ENCODE measurements at places on chromosomes 3 and 15.

GRCh38 chr3:87001473-87002098 is 10.6 kb upstream of the VGLL3 start:
- no peak for DNase-seq

DNA sequence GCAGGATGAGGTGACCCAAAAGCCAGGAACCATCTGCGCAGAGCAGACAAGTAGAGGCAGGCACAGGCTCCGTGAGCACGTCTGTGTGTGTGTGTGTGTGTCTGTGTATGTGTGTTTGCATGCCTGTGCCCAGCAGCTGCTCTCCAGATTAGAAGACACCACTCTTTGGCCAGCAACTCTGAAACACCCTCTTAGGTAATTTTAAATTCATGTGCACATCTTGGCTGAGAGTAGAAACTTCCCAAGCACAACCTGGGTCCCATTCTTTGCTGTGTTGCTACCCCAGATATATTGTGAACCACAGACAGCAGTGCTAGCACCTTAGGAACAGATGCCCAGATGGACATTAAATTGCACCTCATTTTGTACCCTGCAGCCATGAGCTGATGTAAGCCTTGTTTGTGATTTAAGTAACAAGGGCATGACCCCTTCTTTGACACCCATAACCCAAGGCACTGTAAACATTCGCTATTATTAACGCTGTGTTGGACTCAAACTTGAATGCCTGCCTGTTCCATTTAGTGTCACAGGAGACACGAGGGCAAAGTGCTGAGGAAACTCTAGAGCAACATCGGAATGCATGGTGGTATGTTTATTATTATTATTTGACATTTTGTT is at the start of gene FILIP1L:
Gene FILIP1L, minus strand, starts transcription at position 89 of the 618 bp plus-strand sequence.
- no peak for DNase-seq

- DNase-seq, result no peak
Observed at GRCh38 chr15:88882785-88883184, 12.6 kb downstream of the HAPLN3 start.

GRCh38 chr3:174318181-174318580 is 541.0 kb upstream of the NAALADL2 start:
- DNase-seq, result no peak

GRCh38 chr3:46889381-46890110 is 12.0 kb downstream of the PTH1R start:
- no peak for DNase-seq

GRCh38 chr15:63752075-63752684 is 81.6 kb downstream of the HERC1 start:
- peak; percentile 16 for DNase-seq

DNA sequence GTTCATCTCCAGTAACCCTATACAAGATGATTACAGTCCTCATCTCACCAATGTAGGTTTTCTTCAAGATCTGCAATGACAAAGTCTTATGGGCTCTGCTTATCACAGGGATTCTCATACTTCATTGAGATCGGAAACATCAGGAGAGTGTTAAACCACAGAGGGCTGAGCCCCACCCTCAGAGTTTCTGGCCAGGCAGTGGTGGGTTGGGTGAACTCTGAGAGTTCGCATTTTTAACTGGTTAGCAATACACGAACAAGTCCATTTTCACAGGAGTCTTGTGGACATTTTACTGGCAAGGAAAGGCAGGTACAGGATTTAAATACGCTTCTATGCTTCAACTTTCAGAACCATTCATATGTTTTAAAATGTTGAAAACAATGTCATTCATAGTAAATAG is 366.7 kb upstream of the ROBO2 start:
- DNase-seq, result no peak

- DNase-seq, result peak; percentile 14
Observed at GRCh38 chr3:51099794-51100535, 285.1 kb upstream of the MANF start.

DNA sequence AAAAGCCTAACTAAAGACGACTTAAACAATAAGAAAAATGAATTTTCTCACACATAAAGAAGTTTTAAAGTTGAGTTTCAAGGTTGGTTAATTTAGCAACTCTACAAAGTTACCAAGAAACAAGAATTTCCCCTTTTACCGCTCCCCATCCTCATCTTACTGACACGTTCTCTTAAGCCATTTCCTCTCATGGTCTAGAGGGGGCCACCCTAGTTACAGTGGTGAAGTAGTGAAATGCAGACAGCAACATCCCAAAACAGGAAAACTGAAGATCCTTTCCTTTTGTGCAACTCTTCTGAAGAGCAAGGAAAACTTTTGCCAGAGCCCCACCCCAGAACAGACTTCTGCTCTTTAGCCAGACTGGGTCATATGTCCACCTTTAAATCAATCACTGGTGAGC is 17.3 kb upstream of the SOX14 start:
- DNase-seq, result no peak

GRCh38 chr3:84836961-84837360 is 121.8 kb upstream of the CADM2 start:
- DNase-seq, result no peak

DNA sequence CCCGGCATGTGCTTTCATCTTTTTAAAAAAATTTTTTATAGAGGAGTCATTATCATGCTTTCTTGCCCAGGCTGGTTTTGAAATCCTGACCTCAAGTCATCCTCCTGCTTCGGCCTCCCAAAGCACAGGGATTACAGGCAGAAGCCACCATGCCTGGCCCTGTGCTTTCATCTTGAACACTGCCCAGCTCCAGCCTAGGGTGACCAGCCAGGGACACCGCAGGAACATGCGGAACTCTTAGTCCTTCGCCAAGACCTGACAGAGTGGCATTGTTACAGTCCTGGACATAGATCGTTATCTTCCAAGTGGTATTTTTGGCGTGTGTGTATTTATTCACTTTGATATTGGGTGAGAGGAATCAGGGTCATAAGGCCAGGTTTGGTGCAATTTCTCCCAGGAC is 7.9 kb upstream of the FURIN start:
- DNase-seq, result no peak

- DNase-seq, result no peak
Observed at GRCh38 chr15:33330931-33331330, 20.2 kb downstream of the RYR3 start.

- no peak for DNase-seq
Observed at GRCh38 chr15:85725019-85725418, 69.7 kb downstream of the KLHL25 start.

DNA sequence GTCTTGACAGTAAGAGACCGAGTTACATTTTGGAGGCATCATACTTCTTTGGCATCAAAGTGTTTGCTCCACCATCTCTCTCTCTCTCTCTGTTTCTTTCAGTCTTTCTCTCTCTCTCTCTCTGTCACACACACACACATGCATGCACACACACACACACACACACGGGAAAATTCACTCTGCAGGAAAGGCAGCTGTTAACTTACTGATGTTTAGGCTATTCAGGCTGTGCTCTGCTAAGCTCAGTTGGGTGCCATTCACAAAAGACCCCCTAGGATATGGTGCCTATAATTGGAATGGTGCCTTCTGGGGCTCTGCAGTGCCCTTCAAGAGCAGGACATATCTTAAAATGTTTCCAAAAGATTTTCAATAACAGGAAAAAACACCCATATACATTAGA is 78.2 kb downstream of the KCNH8 start:
- no peak for DNase-seq

DNA sequence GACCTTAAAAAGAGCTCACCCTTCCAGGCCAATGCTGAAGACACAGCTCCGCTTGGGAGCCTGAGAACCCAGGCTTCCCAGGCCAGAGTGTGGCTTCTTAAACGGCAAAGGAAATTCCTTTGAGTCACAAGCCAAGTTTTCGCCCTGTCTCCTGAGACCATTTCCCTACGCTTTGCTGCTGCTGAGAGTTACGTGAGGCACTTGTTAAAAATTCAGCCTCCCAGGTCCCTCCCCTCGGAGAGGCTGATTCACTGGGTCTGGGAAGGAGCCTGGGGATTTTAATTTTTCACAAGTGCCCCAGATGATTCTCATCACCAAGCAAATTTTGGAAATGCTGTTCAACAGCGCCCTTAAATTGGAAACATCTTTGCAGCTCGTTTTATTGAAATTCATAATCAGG is 25.5 kb downstream of the RLBP1 start:
- no peak for DNase-seq

- DNase-seq, result no peak
Observed at GRCh38 chr3:69568458-69568857, 170.8 kb upstream of the MITF start.

GRCh38 chr3:142588703-142589102 is 7.5 kb upstream of the PLS1 start:
- DNase-seq, result no peak

GRCh38 chr3:15638891-15639262 is 37.3 kb downstream of the BTD start:
- no peak for DNase-seq

- DNase-seq, result no peak
Observed at GRCh38 chr3:111676211-111677006, 81.3 kb upstream of the ZBED2 start.

GRCh38 chr15:92499731-92500530 is 106.2 kb downstream of the ST8SIA2 start:
- no peak for DNase-seq

- no peak for DNase-seq
Observed at GRCh38 chr3:152105446-152105845, 163.3 kb upstream of the MBNL1 start.

- no peak for DNase-seq
Observed at GRCh38 chr3:98240131-98240530, 23.9 kb upstream of the OR5H6 start.

DNA sequence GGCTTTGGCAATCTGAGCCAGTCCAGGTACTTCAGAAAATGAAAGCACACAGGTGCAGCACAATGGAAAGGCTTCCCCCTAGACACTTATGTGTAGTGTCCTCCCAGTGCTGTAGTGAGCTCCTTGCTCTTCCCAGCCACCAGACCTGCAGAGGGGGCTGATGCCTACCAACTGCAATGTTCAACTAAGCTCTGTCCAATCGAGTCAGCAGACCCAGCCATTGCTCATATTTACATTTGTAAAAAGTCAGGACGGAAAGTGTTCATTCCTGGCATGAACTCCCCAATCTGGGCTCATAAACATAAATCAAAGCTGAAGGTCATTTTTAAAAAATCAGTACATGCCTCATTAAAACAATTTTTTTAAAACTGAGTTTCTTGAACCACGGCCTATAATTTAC is 73.0 kb downstream of the FOXP1 start:
- DNase-seq, result no peak

GRCh38 chr3:112497897-112498548 is 1.2 kb downstream of the BTLA start:
- no peak for DNase-seq

DNA sequence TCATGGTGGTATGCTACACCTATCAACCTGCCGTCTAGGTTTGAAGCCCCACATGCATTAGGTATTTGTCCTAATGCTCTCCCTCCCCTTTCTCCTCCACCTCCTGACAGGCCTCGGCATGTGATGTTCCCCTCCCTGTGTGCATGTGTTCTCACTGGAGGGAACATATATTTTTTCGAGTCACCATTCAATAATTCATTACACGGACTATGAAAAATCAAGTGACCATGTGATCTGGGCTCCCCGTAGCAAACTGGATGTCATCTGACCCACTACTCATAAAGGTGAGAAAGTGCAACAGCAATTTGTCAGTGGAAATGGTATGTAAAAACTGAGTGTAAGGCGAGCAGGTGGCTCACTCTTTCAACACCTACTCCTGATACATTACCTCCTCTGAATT is 224.3 kb upstream of the RASGRP1 start:
- no peak for DNase-seq

GRCh38 chr15:63255489-63255990 is 21.9 kb upstream of the APH1B start:
- DNase-seq, result no peak

- DNase-seq, result no peak
Observed at GRCh38 chr3:30505866-30506520, 100.4 kb upstream of the TGFBR2 start.

GRCh38 chr3:129346695-129347457 is 68.2 kb downstream of the HMCES start:
- DNase-seq, result no peak

DNA sequence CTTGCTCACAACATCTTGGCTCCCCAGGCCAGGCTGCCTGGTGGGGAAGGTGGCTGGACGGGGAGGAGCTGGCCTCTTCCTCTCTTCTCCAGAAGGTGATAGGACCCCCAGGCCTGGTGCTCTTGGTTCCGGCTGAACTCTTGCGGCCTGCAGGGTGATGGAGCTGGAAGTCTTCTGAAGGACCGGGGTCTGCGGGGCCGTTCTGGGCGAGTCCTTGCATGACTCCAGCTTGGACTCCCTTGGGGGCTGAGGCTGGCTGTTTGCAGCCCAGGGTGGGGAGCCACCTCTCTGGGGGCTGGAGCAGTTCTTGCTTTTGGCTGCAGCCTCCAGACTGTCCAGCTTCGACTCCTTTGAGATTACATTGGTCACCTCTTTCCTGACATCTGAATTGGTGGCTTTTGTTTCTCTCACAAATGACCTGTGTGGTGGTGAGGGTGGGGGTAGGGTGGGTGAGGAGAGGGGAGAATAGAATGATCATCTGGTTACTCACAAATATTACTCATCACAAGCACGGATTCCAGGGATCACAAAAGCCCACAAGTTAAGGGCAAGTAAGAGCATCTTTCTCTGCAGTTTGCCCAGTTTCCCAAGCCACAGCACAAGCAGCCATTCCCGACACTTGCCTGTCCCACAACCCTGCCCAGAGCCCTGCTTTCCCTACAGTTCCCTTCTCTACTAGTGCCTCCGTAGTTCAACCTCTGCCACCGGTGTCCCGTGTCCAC is 149.1 kb upstream of the HACD2 start:
- DNase-seq, result no peak

- DNase-seq, result no peak
Observed at GRCh38 chr15:93219859-93220420, 130.9 kb upstream of the RGMA start.

- DNase-seq, result no peak
Observed at GRCh38 chr3:20462226-20462625, 276.2 kb upstream of the SGO1 start.

DNA sequence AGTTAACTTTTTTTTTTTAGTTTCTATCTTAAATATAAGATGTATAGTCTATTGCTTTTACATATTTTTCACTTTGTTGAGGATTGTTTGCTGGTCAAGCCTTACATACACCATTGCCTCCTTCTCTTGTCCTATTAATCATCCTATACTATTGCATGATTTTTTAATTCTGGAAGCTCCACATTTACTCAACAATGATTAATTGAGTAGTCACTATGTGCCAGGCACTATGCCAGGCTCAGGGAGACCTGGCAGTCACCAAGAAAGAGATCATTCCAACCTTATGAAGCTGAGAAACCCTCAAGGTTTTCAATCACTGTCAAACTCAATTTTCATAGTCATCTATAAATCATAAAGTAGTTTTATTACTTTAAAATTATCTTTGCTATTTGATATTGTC is 626.2 kb downstream of the IGSF11 start:
- no peak for DNase-seq

DNA sequence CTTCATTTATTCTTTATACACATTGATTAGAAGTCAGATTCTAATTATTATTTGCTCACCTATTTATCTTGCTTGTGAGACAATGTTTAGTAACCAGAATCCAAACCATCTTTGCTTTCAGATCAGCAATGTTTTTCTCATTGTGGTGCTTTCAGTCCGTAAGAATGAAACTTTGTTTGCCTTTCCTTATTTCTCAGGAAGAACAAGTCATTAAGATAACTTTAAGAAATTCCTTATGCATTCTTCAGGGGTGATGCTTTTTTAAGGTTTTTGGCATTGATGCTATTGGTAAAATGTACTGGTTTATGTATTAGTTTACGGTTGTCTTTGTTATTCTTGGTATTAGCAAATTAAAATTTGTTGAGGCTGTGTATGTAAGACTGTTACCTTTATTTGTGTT is 120.8 kb upstream of the POU1F1 start:
- DNase-seq, result no peak

GRCh38 chr15:32675466-32675865 is 34.0 kb downstream of the SCG5 start:
- DNase-seq, result no peak
